ENCODE measurements at places on chromosomes 2 and 18. TPM values are rescaled to one million over a fixed set of nuclear protein-coding genes. Genes with fewer than 3 reads are reported as not detected.

SPHKAP gene
- 8.7 TPM for total RNA-seq

CD8B2 gene
- total RNA-seq, result 0.11 TPM

LOXHD1 gene
- 0.77 TPM for total RNA-seq

RMND5A gene
- total RNA-seq, result 93.2 TPM

TUBA3E gene
- total RNA-seq, result not detected

GALNT13 gene
- 82.7 TPM for total RNA-seq

KCNJ13 gene
- total RNA-seq, result 8.2 TPM

NTSR2 gene
- 0.44 TPM for total RNA-seq

XDH gene
- 0.93 TPM for total RNA-seq

PID1 gene
- 31.1 TPM for total RNA-seq

CCDC138 gene
- total RNA-seq, result 35.0 TPM

CRYGD gene
- 823 TPM for total RNA-seq

NEMP2 gene
- 11.5 TPM for total RNA-seq

NYAP2 gene
- 8.2 TPM for total RNA-seq

CCDC150 gene
- 5.6 TPM for total RNA-seq

CENPA gene
- total RNA-seq, result 2.4 TPM

CD8B gene
- total RNA-seq, result 0.71 TPM

ANKRD62 gene
- not detected for total RNA-seq

SRBD1 gene
- total RNA-seq, result 36.7 TPM

IL37 gene
- not detected for total RNA-seq

ACKR3 gene
- total RNA-seq, result 26.8 TPM

OTOS gene
- not detected for total RNA-seq

MTLN gene
- total RNA-seq, result 18.3 TPM

IL36A gene
- total RNA-seq, result not detected

OSBPL1A gene
- total RNA-seq, result 80.8 TPM

LRRFIP1 gene
- 55.8 TPM for total RNA-seq

HOXD11 gene
- not detected for total RNA-seq

GPR55 gene
- not detected for total RNA-seq

EVX2 gene
- total RNA-seq, result not detected

Measured in camera-type eye (tissue), 1 donor.